ENCODE measurements at places on chromosomes 12 and 14.
A peak's percentile ranks its signal among the peaks of the same experiment; 100 is the strongest.

DNA sequence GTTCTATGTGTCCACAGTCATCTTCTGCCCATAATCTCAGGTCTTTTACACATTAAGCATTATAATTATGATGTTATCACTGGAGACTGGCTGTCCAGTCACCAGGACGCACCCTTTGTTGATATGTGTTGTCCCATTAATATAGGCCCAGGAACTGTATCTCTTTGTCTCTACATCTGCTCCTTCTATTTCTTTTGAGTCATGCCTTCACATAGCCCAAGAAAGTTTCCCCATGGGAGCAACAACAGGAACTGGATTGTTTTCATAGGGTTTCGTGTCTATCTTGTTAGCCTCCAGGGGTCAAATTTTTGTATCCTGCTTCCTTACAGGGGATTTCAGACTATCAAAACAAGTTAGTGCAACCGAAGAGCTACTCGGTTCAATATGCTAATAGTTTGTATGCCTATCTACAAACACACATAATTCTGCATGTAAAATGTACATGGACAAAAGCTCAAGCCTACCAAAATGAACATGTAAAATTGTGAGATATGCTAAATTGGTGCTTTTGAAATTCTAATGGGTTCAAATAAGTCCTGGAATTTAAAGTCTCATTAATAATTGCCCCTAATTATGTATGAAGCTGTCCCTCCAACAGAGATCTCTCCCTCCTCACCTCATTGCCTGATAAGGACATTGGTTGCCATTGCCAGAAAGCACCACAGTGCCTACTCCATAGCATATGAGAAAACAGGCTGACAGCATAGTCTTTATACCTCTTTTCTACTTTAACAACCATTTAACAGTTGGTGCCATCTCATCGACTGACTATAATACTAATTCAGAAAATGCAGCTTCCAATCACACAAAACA is 99.8 kb upstream of the DIO2 start:
- DNase-seq: no peak

GRCh38 chr14:30362369-30363218 is 196.4 kb upstream of the G2E3 start:
- no peak for DNase-seq

GRCh38 chr12:59570145-59570544 is 25.7 kb upstream of the SLC16A7 start:
- DNase-seq: no peak

GRCh38 chr12:125852116-125852515 is 786.9 kb downstream of the AACS start:
- no peak for DNase-seq

- no peak for DNase-seq
These were observed 302.8 kb downstream of the FSCB start for GRCh38 chr14:44204061-44204835.

DNA sequence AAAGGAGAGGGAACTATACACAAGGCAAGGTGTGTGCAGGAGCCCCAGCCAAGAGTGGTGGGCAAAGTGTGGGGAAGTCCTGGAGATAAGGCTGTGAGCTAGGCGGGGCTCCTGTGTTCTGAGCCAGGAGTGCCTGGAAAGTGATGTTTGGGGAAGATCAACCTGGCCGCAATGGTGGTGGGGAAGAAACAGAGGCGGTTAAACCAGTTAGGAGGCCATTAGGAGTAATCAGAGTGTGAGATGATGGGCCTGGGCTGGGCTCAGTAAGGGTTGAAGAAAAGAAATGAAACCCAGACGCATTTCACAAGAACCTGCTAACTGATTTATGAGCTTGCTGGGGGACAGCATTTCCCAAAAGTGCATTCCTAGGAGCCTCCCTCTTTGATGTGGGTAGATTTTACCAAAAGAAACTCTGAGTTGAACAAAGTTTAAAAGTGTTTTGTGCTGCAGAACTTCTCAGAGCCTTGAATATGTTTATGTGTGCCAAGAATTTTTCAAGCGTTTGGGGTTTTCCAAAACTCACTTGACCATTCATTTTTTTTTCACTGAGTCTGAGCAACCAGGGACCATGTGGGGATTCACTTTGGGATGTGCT is 34.2 kb upstream of the LRP1-AS start:
- DNase-seq: no peak

- no peak for DNase-seq
These were observed 66.7 kb upstream of the STXBP6 start for GRCh38 chr14:25116607-25117006.

DNA sequence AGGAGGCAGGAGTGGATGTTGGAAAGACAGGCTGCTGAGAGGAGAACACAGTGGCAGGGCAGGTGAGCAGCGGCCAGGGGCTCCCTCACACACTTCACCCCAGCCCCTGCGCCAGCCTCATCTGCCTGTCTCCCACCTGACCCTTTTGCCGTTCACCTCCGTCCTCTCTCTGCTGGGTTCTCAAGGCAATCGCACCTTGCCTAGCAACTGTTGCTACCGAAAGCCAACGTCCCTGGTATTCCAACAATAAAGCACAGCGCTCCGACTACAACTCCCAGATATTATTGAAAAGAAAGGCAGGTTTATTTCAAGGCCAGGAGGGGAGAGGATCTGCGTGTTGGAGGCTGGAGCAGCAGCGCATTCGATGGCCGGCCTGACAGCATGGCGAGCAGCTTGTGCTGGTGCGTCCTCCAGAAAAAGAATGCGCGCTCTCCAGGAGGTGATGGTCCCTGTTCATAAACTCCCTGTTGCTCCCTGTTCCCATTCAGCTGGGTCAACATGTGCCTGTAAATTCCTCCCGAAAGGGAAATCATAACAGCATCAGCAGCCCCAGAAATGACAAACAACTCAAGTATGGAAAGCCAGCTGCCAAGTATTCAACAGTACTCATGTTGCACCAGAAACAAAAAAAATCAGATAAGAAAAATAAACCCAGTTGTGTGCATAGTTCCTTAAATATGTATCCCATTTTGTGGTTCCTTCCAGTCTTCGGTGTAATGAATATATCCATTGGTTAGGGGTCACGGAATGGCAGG is 153.0 kb upstream of the DIO3 start:
- no peak for DNase-seq

GRCh38 chr14:83816761-83817160 is 1713.2 kb upstream of the FLRT2 start:
- DNase-seq: no peak

DNA sequence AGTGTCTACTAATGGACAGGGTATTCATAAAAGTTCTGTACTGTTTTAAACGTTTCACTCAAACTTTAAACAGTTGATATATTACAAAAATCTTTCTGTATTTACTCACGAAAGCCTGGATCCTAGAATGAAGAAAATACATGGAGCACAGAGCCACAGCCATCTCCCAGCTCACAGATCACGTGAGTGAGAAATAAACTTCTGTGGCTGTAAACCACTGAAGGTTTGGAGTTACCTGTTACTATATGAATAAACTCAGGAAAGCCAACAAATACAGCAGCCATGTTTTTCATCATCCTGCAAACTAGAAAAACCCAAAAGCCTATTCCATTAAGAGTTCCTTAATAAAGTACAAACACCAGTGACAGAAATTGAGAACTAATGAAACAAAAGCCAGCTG is 867 bp upstream of the TDG start:
- no peak for DNase-seq

GRCh38 chr12:2462087-2462486 is 332.7 kb upstream of the FKBP4 start:
- no peak for DNase-seq

DNA sequence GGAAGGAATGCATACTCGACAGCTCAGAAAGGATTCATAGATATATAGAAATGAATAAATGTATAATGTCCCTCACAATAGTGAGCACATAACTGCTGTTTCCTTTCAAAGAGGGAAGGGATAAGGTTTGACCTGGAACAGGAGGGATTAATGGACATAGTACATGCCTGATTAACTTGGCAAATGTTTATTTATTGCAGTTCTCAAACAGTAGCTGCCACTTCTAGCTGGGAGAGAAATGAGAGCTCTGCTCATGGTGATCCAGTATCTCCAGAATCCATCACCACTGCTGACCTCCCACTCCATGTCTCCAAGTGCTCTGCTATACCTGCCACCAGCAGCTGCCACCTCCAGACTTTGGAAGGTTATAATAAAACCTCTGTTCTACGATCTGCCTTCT is 108.1 kb downstream of the LRIG3 start:
- DNase-seq: no peak

DNA sequence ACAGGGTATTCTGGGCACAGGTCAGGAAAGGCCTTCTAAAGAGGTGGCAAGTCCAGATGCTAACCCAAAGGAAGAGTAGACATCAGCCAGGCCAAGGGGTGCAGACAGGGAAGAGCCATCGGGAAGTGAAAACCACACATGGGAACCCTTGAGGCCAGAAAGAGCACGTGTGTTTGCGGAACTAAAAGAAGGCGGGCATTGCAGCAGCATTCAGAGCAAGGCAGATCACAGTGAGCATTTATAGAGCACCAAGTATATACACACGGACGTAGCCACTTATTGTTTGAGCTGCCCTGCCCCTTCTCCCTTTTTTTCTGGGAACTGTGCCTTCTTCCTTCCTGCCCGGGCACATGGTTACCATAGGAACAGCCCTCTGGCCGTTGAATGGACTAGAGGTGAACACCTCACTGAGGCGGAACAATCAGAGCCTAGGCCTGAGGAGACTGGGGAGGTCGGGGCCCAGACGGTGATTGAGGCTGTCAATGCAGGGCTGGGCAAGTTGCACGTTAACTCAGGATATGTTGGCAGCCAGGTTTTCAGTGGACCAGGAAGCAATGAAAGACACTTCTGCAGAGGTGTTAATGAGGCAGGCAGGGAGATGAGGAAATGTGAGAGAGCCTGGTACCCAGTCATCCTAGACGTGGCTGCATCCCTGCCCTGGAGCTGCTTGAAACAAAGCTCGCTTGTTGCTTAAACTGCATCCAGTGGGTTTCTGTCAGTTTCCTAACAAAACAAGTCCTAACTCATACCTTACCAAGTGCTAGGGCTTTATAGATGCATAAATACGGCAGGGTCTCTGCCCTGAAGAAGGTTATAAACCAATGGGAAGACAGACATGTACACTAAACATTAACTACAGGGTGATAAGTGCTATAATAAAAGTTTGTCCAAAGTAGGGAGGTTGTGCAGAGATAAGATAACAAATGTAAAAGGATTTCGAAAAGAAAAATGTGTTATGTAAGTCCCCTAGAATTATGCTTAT is 34.2 kb downstream of the MOAP1 start:
- DNase-seq: no peak

DNA sequence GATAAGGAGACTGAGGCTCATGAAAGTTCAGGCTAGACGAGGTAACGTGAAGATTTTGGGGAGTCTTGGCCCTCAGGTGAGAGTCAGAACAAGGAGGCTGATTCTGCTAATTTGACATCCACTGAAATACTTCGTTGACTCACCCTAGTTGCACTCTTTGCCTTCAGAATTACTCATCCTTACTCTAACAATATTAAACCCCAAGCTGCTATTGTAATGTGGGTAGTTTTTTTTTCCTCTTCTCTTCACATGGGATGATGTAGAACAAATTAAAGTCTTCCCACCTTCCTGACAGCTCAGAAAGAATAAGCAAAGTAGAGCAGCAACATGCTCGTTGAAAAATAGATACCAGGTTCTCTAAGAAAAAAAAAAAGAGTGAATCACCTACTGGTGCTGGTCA is 22.0 kb upstream of the SRRM4 start:
- no peak for DNase-seq

GRCh38 chr12:77062846-77063461 is 2.4 kb downstream of the E2F7 start:
- peak; percentile 38 for DNase-seq

GRCh38 chr12:97647142-97647541 is 184.5 kb downstream of the RMST start:
- no peak for DNase-seq

- no peak for DNase-seq
These were observed 354.4 kb upstream of the FLRT2 start for GRCh38 chr14:85175556-85175955.

DNA sequence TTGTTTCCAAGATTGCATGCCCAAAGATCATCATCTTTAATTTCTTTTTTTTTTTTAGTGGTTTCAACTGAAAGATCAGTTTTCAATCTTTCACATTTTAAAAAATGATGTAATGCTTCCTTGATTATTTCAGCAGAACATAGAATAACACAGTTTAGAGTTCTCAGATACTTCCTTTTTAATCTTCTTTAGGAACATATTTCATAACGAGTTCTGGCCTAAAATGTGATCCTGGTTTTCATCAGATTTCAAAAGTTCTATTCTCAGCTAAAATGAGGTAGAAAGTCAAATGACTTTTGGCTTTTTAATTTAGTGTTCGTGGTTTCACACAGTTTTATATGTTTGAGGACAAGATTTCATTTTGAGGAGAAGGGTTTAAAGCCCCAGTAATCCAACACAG is 40.0 kb upstream of the NR1H4 start:
- DNase-seq: no peak

- no peak for DNase-seq
These were observed 240.3 kb downstream of the MSRB3 start for GRCh38 chr12:65518771-65519170.

DNA sequence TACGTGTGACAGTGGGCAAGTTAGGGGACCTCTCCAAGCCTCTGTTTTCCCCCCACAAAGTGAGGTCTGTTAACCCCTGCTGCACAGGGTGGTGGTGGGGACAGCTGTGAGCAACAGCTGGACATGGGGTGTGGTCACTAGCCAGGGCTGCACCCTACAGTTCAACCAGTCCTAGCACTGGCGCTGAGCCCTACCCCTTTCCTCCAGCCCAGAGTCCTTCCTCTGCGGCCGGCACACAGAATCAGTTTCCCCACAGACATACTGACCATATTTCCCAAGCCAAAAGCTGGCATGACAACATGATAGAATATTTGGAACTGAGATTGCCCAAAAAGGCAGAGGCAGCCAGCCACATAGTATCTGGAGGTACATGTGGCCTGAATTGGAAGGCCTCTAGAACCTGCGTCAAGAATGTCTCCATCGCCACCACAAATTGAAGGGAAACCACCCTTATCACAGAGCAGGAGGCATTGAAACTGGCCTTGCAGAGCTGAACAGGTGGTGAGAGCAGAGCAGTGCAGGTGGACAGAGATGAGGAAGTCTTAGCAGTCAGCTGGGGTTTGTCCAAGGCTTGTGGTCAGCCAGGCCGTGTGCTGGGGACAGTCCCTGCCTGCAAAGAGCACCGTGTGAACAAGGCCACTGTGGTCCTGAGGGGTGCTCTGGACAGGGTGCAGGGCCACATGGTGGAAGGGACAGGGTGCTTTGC is 21.2 kb downstream of the DEGS2 start:
- DNase-seq: no peak

DNA sequence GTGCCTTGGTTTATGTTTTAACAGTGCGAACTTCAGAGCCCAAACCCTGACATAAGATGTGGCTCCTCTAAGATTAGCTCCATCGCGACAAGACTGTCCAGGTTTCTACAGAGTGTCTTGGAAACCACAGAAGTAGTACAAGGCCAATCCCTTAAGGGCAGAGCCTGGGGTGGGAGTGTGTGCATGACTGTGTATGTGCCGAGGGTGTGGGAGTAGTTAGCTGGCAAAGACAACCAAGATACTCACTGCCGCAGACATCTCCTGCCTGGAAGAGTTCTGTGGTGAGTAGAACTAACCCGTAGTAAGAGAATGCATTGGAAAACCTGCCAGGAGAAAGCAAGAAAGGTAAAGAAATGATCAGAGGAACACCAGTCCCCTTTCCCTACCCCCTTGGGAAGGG is 54.1 kb downstream of the DAO start:
- DNase-seq: no peak

- no peak for DNase-seq
These were observed 213.4 kb downstream of the EGLN3 start for GRCh38 chr14:33737446-33737845.

Measured in 8988T (cell line).